ENCODE measurements at places on chromosomes 5 and 9. TPM values are rescaled to one million over a fixed set of nuclear protein-coding genes. Genes with fewer than 3 reads are reported as not detected.

- no peak for DNase-seq
Observed at GRCh38 chr9:6644346-6645104, 1.0 kb downstream of the GLDC start.

DNA sequence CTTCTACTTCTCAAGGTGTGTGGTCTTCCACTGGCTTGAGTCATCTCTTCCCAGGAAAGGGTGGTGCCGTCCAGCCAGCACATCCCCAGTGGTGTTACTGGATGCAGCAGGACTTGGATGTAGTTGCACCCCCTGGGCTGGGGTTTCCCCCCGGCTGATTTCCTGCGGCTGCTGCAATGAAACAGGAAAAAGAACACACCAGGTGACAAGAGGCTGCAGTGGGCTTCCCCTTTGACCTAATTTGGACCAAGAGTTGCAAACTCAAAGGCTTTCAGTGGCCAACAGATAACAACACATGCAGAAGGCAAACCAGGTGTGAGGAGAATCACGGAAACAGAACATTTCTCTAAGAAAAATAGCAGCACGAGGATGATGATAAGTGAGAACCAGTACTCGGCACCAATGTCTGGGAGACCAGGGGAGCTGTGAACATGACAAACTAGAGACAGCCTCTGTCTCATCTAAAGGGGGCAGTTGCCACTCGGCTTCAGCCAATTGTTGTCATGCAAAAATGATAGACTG, 83.7 kb downstream of the PDE6A start:
- DNase-seq: peak; percentile 42

DNA sequence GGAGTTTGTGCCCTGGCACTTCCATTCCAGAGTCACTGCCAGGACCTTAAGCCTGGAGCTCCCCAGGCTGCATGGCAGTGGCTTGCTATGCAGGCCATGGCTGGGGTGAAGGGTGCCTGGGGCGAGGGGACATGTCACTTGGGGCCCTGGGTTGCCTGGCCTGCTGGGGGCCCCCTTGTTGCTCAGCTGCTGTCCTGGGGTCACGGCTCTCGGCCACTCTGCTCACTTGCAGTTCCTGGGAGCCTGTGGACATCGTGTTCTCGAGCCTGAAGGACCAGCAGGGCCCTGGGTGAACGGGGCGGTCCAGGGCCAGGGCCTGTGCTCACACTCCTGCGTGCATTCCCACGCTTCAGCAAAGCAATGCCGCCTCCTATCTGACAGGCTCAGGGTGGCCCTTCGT, 14.5 kb upstream of the SLC2A6 start:
- no peak for DNase-seq

- DNase-seq: no peak
Observed at GRCh38 chr5:72949481-72949880, 6.4 kb upstream of the FCHO2 start.

DNA sequence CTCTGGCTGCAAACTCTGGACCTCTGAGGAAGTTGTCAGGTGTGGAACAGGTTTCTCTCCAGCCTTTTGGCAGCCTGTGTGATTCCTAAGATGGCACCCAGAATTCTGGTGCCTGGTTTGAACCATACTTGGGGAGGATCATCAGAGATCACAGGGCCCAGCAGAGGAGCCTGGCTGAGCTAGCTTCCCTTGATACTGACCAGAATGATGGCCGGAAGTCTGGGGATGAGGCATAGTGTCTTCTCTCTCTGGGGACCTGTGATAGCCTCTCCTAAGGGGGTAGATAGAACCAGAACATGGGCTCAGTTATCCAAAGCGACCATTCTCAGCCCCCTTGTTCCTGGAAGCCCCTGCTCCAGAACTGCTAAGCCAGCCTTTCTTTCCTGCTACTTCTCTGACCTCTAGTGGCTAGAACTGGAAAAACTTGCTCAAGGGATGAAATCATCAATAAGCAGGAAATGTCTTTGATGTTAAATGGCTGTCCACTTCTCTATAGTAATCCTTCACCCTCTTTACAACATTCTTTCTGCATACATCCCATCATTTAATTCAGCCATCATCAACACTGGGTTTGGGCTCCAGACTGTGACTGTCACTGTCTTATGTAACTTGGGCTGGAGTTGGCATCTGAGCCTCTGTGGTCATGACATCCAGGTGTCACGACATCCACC, 55.1 kb downstream of the C9orf152 start:
- peak; percentile 59 for DNase-seq

DNA sequence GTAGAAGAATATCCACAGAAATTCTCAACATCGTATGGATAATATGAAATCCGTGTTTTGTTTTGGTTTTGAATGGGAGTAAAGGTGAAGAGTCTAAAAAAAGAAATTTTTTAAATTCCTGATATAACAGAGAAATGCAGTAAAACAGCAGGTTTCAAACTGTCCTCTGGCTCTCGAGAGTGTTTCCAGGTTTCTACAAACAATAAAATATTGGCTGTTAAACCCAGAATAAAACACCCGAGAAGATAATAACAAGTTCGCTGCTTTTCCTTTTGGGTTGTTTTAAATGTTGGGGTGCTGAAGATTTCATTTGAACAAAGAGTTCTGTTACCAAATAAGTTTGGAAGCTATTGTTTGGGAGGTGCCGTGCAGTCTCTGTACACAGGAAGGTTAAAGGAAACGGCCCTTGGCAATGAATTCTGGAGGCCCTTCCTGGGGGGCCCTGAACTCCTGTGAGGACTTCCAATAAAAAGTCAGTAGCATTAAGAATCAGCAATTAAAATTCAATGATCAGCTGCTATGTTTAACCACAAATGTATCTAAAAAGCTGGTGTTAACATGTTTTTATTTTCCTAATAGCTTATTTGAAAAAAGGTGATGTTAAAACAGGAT, 215.8 kb downstream of the TSSK1B start:
- no peak for DNase-seq

SNCAIP gene
- not detected for total RNA-seq

TMED7 gene
- total RNA-seq: 97.2 TPM

CATSPER3 gene
- total RNA-seq: not detected

GABRA1 gene
- not detected for total RNA-seq
